Neural progenitor cell (in vitro differentiated cells): ENCODE measurements at places on chromosomes 5 and 9.
A peak's percentile ranks its signal among the peaks of the same experiment; 100 is the strongest.

- DNase-seq = no peak
- H3K27ac ChIP-seq = no peak overlapping the region
- no peak overlapping the region for H3K4me3 ChIP-seq
These were observed 11.1 kb upstream of the WNK2 start for GRCh38 chr9:93172666-93173364.

- H3K4me1 ChIP-seq = peaks cover 16% of the 10 kb centered on the region
- no peaks in the 10 kb centered on the region for H3K27me3 ChIP-seq
- no peak overlapping the region for H3K27ac ChIP-seq
- H3K36me3 ChIP-seq = peaks cover 9% of the 10 kb centered on the region
- no peak overlapping the region for H3K4me3 ChIP-seq
These were observed 2.0 kb upstream of the MTX3 start for GRCh38 chr5:79992891-79993657.

- H3K27ac ChIP-seq = no peak overlapping the region
- no peak overlapping the region for H3K4me3 ChIP-seq
- no peaks in the 10 kb centered on the region for H3K27me3 ChIP-seq
These were observed 477.8 kb downstream of the CCDC171 start for GRCh38 chr9:16030528-16031185.

- H3K36me3 ChIP-seq = no peaks in the 10 kb centered on the region
- DNase-seq = no peak
- H3K4me1 ChIP-seq = peaks cover 20% of the 10 kb centered on the region
- no peak overlapping the region for H3K27ac ChIP-seq
These were observed 206.4 kb upstream of the TRIM32 start for GRCh38 chr9:116480700-116481099.

- H3K4me1 ChIP-seq = no peaks in the 10 kb centered on the region
- no peaks in the 10 kb centered on the region for H3K27me3 ChIP-seq
- no peaks in the 10 kb centered on the region for H3K36me3 ChIP-seq
- no peak overlapping the region for H3K4me3 ChIP-seq
- no peak for DNase-seq
These were observed 323.9 kb upstream of the MSX2 start for GRCh38 chr5:174400461-174400860.

GRCh38 chr5:151094852-151095245 lies 14.0 kb upstream of the TNIP1 start:
- H3K36me3 ChIP-seq = no peaks in the 10 kb centered on the region
- no peak overlapping the region for H3K27ac ChIP-seq
- peaks cover 5% of the 10 kb centered on the region for H3K4me1 ChIP-seq
- no peaks in the 10 kb centered on the region for H3K27me3 ChIP-seq
- H3K4me3 ChIP-seq = no peak overlapping the region

DNA sequence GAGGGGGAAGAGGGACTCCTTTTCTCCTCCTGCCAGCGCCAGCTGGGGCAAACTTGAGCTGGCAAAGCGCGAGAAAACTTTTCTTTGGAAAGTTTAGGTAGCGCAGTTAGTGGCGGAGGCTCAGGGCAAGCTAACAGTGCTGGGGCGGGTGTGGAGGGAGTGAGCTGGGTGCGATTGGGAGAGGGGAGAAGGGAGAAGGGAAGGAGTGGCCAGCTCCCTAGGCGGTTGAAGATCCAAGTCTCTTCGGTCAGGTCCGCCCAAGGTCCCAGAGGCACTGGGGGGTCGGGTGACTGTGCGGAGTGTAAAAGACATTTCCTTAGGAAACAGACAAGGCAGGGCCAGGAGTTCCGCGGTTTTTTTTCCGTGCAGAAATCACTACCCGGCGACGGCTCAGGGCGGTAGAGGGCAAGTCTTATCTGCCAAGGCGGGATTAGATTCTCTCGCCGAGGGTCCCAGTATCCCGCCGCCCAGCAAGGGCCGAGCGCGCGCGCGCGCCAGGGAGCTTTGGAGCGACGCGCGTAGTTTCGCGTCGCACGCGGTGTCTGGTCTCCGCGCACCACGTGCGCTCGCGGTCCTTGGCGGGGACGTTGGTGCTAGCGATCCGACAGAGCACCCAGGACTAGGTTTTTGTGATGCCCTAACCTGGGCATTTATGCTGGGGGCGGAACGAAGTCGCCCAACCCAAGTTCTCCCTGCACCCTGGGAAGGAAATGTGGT lies 33.6 kb upstream of the NFIB start:
- no peak overlapping the region for H3K27ac ChIP-seq
- peaks cover 100% of the 10 kb centered on the region for H3K27me3 ChIP-seq
- H3K4me3 ChIP-seq = peak overlapping the region; percentile 46
- H3K36me3 ChIP-seq = no peaks in the 10 kb centered on the region

GRCh38 chr9:28648723-28649122 lies 1075.4 kb upstream of the C9orf72 start:
- H3K4me1 ChIP-seq = no peaks in the 10 kb centered on the region
- no peaks in the 10 kb centered on the region for H3K27me3 ChIP-seq
- peak; percentile 62 for DNase-seq
- no peak overlapping the region for H3K27ac ChIP-seq

GRCh38 chr9:34653151-34654072 lies 1.4 kb downstream of the IL11RA start:
- H3K36me3 ChIP-seq = no peaks in the 10 kb centered on the region
- no peak overlapping the region for H3K4me3 ChIP-seq
- H3K27ac ChIP-seq = no peak overlapping the region
- peaks cover 25% of the 10 kb centered on the region for H3K4me1 ChIP-seq
- DNase-seq = no peak

DNA sequence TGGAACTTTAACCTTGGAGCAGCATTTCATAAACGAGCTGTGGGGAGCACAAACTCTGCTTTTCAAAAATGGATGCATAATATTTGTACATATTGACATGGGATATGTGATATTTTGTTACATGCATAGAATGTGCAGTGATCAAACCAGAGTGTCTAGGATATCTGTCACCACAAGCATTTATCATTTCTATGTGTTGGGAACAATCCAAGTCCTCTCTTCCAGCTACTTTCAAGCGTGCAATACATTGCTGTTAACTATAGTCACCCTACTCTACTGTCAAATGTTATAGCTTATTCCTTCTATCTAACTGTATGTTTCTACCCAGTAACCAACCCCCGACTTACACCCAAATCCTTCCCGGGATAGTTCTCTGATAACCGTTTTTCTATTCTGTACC lies 15.0 kb upstream of the C5orf58 start:
- H3K4me1 ChIP-seq = peaks cover 42% of the 10 kb centered on the region
- peaks cover 41% of the 10 kb centered on the region for H3K27me3 ChIP-seq
- no peaks in the 10 kb centered on the region for H3K36me3 ChIP-seq
- no peak overlapping the region for H3K27ac ChIP-seq

DNA sequence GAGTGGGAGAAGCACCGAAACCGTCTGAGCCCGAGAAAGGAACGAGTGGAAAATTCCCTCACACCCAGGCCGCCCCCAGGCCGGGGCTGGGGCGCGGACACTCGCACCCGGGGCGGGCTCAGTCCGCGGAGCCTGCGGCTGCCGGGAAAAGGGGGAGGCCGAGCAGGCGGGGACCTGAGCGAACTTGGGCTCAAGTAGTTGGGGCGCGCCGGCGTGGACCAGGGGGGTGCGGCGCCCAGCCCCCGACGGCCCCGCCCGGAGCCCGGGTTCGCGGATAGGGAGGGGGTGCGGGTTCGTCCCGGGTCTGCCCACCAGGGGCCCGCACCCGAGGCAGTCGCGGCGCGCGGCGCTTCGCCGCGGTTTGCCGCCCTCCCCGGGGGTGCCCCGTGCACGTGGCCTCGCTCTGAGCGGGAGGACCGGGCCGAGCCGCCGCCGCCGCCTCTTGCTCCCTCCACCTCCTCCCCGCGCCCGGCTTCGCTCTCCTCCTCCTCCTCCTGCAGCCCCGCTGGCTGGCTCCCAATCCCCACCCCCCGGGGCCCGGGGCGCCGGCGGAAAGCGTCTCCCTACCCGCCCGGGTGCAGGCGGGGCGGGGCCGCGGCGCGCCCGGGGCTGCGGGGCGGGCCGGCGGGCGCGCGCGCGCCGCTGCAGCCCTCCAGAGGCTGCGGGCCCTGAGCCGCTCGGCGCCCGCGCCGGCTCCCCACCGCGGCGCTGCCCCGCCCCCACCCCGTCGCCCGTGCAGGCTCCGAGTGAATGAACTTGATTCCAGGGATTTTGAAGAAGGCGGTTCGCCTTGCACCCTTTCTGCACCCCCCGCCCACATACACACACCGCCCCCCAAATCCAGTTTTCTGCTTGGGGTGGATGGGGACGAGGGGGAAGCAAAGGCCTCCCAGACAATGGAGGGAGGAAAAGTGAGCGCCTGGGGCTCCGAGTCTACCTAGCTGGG lies 1.3 kb upstream of the NFIB start:
- H3K36me3 ChIP-seq = no peaks in the 10 kb centered on the region
- peaks cover 11% of the 10 kb centered on the region for H3K4me1 ChIP-seq
- H3K4me3 ChIP-seq = peak overlapping the region; percentile 62
- H3K27ac ChIP-seq = no peak overlapping the region
